ENCODE measurements at places on chromosomes 3 and 15.

DNA sequence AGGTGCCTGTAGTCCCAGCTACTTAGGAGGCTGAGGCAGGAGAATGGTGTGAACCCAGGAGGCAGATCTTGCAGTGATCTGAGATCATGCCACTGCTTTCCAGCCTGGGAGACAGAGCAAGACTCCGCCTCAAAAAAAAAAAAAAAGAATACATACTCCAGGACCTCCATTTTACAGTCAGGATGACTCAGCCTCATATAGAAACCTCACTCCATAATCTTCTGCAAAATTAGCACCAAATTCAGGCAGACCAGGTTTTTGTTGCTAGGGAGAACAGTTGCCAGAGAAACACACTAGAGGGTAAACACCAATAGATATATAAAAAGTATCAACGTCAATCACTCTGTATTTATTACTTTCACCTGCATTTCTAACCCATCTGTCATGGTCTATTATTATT is 28.3 kb upstream of the AP3B2 start:
- DNase-seq: peak; percentile 19

DNA sequence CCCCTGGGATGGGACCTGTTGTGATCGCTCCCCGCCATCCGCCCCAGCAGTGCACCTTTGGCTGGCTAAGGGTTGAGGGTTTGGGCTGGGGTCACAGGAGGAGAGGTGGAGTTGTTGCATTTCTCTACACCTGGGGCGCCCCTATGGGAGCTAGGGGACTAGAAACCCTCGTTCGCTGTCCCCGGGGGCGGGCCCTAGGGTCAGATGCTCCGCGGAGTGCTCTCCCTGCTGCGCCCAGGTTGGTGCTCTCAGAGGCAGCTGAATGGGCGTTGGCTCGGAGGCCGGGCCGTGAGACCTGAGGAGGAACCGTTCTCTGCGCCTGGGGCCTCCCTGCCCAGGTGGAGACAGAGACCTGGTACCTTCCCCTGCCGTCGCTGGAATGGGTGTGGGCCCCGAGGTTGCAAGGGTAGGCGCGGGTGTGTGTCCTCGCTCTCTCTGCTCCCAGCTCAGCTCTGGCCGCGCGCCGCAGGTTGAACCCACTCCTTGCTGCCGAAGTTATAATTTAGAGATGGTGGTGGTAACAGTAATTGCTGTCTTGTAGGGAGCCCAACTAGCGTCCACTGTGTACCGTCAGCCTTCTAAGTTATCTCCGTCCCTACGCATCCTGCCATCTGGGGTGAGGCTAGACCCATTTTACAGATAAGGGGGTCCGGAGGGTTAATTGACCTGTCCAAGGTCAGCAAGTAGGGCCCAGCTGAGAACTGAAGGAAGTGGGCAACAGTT is 965 bp downstream of the FLNB start:
- no peak for DNase-seq

DNA sequence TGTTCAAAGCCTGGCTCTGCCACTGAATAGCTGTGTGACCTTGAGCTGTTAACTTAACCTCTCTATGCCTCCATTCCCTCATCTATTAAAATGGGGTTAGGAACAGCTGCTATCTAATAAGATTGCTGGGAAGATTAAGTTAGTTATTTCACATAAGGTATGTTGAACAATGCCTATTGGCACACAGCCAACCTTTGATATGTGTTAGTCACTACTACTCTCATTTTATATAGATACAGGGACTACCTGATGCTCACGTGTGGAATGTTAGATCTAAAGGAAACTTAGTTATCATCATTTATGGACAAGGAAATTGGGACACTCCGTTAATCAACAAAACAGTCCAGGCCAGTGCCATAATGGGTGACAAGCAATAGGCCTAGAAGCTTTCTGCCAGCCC is 332.4 kb upstream of the PPP2R3A start:
- DNase-seq: no peak

DNA sequence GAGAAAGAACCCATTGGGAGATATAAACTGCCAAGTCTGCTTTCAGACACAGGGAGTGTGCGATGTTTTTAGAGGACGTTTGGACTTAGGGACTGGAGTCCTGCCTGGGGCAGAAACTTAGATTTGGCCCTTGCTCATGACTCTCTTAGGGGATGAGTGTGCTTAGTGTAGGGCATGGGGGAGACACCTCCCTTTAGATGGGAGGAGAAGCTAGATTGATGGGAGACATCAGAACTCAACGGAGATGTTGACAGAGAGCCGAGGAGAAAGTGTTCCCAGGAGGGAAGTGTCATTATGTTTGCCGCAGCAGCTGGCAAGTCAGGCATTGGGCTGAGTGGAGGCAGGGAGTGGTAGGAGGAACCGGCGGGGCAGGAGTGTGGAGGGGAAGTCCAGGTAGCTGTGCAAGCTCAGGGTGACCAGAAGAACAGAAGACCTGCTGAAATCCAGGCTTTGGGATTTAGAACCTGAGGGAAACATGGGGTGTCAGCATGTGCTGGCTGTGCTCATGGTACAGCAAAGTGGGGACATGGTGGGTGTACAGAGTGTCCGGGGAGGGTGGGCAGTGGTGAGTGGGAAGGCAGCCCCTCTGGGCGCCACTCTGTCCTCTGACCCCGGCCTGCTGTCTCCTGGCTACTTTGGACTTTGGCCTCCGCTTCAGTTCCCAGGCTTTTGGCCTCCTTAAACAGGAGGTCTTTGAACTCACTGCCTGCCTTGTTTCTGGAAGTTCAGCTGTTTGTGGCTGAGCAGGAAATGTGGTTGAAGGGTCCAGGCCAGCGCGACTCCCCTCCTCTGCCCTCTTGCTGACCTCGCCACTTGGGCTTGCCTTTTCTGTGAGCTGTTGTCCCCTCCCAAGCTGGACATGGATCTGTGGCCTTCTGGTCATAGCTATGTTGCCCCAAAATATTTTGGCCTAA is 324.0 kb upstream of the LRRFIP2 start:
- DNase-seq: no peak

- no peak for DNase-seq
Measured at GRCh38 chr3:140974900-140975299, 33.3 kb downstream of the SLC25A36 start.

- DNase-seq: peak; percentile 15
Measured at GRCh38 chr3:184426691-184427141, 46.9 kb downstream of the CHRD start.

GRCh38 chr3:198113206-198114053 is 153.4 kb downstream of the LMLN start:
- no peak for DNase-seq

DNA sequence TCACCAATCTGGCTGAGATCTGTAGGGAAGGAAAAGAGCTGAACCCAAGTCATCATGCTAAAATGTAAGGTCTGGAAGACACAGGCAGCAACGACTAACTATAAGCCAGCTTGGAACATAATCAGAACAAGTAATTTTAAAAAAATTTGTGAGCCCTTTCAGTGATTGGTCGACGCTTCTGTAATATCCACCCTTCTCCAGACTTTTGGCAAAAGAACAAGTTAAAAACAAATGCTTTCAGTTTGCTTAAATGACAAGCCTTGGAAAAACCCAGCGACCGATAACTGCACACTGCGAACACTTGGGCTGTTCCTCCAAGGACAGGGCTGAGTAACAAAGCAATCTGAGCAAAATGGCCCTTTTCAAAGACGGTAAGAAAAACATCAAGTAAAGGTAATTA is 49.6 kb downstream of the PCSK6 start:
- DNase-seq: peak; percentile 12

DNA sequence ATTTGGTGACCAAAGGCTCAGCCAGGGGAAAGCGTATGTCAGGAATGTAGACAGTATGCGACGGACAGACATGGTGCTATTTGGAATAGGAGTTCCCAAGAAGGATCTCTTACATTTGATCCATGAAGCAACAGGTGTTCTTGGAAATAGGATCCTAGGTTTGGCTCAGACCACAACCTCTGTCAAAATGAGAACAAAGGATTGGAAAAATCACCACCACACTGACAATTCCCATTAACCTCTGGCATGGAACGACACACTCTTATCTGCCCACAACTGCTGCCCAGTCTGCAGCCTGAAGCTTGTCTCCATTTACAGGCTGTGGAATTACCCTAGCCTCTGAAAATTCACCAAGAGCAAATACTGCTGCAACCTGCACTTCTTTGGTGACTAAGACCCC is 33.6 kb upstream of the LRRN1 start:
- DNase-seq: no peak

- DNase-seq: no peak
Measured at GRCh38 chr15:63612300-63612699, 15.1 kb downstream of the FBXL22 start.

- DNase-seq: no peak
Measured at GRCh38 chr3:125023833-125024555, 31.8 kb downstream of the HEG1 start.

GRCh38 chr3:149251186-149251585 is 29.6 kb upstream of the CP start:
- DNase-seq: no peak

GRCh38 chr3:28139967-28140634 is 101.3 kb upstream of the CMC1 start:
- no peak for DNase-seq

GRCh38 chr3:140553591-140553990 is 124.3 kb upstream of the TRIM42 start:
- DNase-seq: no peak

GRCh38 chr3:145355206-145355605 is 805.8 kb downstream of the PLOD2 start:
- DNase-seq: no peak

DNA sequence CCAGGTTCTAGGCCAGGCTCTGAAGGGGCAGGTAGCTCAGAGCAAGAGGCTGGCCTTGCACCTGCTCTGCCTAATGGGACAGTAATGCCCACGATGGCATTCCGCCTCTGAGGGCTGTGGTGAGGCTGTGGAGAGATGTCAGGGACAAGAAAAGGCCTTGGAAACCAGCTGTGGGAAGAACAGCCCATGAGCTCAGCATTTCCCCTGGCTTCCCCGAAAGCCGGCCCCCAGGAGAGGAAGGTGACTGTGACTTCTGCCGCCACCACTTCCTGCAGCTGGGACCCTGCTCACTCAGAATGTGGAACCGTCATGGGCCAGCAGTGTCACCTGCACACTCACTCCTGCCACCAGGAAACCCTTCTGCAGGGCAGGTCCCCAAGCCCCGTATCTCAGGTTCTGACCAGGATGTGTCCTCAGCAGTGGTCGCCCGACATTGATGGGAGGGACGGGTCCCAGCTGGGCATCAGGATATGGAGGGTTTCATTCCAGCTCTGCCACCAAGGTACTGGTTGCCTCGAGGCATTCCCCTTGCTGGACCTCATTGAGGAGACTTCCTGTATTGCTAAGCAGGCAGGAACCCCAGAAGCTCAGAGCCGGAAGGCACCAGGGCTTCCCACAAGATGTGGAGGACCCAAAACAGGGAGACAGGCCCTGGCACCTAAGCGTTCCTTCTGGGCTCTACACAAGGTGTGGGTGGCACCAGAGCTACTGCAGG is 30.7 kb downstream of the SEMA7A start:
- no peak for DNase-seq

GRCh38 chr3:118587847-118588246 is 446.8 kb downstream of the IGSF11 start:
- DNase-seq: peak; percentile 6

GRCh38 chr3:150511122-150511821 is 35.0 kb downstream of the SERP1 start:
- DNase-seq: no peak

- no peak for DNase-seq
Measured at GRCh38 chr15:70750203-70750869, 13.0 kb downstream of the UACA start.

DNA sequence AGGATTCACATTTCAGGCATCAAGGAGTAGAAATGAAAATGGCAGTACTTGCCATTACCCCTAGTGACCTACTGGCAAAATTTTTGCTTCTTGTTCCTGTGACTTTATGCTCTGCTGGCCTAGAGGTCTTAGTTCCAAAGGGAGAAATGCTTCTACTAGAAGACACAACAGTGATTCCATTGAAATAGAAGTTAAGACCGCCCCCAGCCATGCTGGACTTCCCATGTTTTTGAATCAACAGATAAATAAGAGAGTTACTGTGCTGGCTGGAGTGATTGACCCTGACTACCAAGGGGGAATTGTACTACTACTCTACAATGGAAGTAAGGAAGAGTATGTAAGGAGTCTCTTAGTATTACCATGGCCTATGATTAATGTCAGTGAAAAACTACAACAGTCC is 196.2 kb upstream of the AZI2 start:
- no peak for DNase-seq

DNA sequence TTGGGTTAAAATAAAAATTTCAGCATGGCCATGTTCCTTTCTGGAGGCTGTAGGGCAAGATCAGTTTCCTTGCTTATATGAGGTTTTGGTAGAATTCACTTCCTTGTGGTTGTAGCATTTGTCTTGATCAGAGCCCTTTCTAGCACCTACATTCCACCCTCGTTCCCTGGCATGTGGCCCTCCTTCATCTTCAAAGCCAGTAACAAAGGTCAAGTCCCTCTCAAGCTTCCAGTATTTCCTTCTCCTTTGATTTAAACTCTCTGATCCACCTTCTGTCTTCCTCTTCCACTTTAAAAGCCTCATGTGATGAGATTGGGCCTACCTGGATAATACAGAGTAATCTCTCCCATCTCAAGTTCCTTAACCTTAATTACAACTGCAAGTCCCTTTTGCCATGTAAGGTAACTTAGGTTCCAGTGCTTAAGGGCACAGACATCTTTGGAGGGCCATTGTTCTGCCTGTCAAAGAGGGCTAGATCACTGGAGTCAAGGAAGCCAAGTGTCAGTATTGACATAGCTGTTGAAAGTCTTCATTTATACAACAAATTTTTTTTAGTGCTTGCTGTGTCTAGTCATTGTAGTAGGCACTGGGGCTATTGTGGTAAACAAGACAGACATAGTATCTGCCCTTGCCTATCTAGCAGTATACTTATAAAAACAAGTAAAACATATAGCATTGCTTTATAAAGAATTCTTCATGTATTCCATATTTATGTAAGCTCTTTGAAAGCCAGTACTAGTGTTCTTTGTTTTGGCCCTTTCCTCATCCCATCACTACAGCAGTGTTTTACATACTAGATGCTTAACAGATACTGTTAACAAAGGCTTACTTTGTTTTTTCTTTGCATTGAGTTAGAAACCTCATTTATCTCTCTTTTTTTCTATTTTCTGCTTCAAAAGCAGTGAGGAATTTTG is 40.7 kb downstream of the GLCE start:
- DNase-seq: no peak

DNA sequence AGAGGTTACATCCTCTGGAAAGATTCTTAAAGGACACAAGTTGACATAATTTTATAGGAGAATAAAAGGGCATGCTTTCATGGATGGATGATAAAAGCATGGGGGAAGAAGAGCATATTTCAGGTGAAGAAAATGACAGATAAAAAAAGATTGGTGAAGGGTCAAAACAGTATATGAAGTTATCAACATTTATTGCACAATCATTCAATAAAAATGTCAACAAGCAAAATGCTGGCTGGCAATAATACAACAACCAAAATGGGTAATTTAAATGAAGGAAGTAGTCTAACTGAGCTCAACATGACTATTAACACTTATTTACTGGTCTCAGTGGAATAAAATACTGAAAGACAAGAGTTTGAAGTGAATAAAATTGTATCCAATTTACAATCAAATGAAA is 696.7 kb downstream of the SQOR start:
- DNase-seq: no peak

DNA sequence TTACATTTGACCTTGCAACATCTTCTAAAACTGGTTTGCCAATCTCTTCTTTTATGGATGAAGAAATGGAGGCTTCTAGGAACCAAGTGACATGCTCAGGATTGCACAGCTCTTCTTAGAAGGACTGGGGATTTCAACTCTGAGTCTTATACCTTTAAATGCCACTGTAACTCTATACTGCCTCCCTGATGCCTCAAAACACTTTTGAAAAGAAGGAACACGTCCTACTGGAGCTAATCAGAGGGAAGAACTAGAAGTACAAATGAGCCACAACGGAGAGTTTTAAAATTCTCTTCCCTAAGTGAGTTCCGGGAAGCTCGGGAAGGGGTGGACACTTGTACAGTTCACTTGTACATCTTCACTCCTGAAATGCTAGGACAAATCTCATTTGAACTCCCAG is 949 bp upstream of the MITF start:
- no peak for DNase-seq
